ENCODE measurements at places on chromosomes 3 and 15.

DNA sequence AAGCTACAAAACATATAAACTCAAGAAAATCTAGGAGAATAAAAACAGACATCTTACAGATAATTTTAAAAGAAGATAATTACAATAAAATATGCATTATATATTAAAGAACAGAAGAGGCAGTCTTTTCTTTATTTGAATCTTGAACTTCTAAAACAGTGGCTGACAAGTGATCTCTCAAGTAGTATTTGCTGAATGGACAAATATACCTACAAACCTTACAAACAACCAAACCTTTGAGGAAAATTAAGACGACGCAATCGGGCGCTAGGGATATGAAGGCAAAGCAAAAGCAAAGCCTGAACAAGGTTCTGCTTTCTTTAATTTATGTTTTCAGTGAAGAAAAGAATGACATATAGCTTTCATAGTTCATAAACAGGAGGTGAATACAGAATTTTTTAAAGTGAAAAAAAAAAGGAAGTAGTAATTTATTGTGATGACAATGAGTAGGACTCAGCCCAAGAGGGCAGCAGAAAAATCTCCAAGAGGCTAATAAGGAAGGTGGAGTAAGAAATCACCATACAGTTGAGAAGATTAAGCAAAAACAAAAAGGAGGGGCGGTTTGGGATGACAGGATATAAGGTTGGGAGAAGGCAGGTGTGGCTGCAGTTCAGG lies 347.8 kb downstream of the TBC1D5 start:
- H3K27me3 ChIP-seq = no peaks in the 10 kb centered on the region
- H3K36me3 ChIP-seq = no peaks in the 10 kb centered on the region
- H3K4me3 ChIP-seq = no peak overlapping the region

GRCh38 chr3:157180262-157180661 lies 20.3 kb upstream of the CCNL1 start:
- DNase-seq = no peak
- peaks cover 6% of the 10 kb centered on the region for H3K4me1 ChIP-seq
- H3K36me3 ChIP-seq = no peaks in the 10 kb centered on the region
- no peak overlapping the region for H3K27ac ChIP-seq

DNA sequence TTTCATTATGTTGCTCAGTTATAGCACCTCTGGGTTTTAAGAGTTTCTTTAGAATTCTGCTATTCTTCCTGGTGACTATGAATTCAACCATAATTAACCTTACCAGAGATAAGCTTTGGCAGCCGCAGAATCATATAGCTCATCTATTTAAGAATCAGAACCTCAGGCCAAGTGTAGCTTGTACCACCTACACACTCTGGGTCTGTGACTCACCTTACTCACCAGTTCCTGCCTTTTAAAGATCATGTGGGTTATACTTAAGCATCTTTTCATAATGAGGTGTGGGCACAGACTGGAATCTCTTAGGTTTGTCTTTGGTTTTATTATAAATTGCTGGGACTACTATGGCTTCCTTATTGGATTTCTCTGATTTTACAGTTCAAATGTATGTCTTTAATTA lies 21.9 kb downstream of the CDV3 start:
- no peak overlapping the region for H3K4me3 ChIP-seq
- no peaks in the 10 kb centered on the region for H3K27me3 ChIP-seq
- no peaks in the 10 kb centered on the region for H3K36me3 ChIP-seq
- DNase-seq = no peak

DNA sequence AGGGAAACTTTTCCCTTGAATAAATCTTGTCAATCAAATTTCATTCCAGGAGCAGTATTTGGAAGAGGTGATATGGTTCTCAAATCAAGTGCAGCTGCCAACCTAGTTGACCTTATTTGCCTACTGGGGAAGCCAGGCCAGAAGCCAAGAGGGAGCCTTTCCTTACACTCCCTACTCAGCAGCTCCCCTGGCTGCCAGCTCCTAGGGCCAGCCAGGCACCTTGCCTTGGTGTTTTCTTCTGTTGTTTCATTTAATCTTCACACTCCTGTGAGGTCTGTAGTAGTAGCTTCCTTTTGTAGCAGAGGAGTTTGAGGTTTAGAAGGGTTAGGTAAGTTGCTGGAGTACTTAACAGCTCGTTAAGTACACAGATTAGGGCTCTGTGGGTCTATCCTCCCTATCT lies 22.6 kb downstream of the MKRN2OS start:
- DNase-seq = no peak
- no peak overlapping the region for H3K4me3 ChIP-seq
- no peaks in the 10 kb centered on the region for H3K27me3 ChIP-seq
- no peaks in the 10 kb centered on the region for H3K36me3 ChIP-seq
- no peak overlapping the region for H3K27ac ChIP-seq

DNA sequence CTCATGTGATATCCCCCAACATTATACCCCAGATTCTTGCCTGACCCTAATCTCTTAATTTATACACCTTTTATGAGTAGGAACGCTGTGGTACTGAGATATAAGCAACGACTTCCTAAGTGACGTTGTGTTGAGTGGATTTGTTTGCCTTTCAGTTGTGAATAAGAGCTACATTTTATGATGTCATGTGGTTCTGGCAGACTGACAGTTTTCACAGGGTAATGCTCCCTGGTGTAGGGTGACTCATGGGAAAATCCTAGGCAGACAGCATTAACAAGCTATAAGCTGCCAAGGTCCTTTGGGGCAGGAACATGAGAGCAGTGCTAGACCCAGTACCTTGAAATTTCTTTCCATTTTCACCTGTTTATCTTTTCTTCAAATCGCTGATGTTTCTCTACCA lies 11.2 kb downstream of the C3orf52 start:
- no peaks in the 10 kb centered on the region for H3K27me3 ChIP-seq
- H3K27ac ChIP-seq = peak overlapping the region; percentile 75
- H3K4me1 ChIP-seq = peaks cover 38% of the 10 kb centered on the region
- no peak overlapping the region for H3K4me3 ChIP-seq

- no peak overlapping the region for H3K27ac ChIP-seq
- DNase-seq = no peak
- no peaks in the 10 kb centered on the region for H3K27me3 ChIP-seq
- no peak overlapping the region for H3K4me3 ChIP-seq
- H3K36me3 ChIP-seq = no peaks in the 10 kb centered on the region
Measured at GRCh38 chr3:99969136-99969535, 145.2 kb downstream of the FILIP1L start.

GRCh38 chr3:53806182-53807116 lies 39.8 kb downstream of the CHDH start:
- no peak overlapping the region for H3K4me3 ChIP-seq
- H3K27me3 ChIP-seq = no peaks in the 10 kb centered on the region
- no peaks in the 10 kb centered on the region for H3K36me3 ChIP-seq
- no peak for DNase-seq
- H3K4me1 ChIP-seq = peaks cover 11% of the 10 kb centered on the region

GRCh38 chr15:35376707-35377106 lies 169.3 kb downstream of the DPH6 start:
- no peak for DNase-seq
- H3K4me3 ChIP-seq = no peak overlapping the region

- no peaks in the 10 kb centered on the region for H3K36me3 ChIP-seq
- no peak overlapping the region for H3K4me3 ChIP-seq
- no peaks in the 10 kb centered on the region for H3K27me3 ChIP-seq
Measured at GRCh38 chr15:25683911-25684310, 179.2 kb downstream of the ATP10A start.

Measured in Panc1 (cell line).